ENCODE measurements at places on chromosomes 7 and 10.

- no peak for DNase-seq
Observed at GRCh38 chr7:141584935-141585334, 33.7 kb downstream of the AGK start.

DNA sequence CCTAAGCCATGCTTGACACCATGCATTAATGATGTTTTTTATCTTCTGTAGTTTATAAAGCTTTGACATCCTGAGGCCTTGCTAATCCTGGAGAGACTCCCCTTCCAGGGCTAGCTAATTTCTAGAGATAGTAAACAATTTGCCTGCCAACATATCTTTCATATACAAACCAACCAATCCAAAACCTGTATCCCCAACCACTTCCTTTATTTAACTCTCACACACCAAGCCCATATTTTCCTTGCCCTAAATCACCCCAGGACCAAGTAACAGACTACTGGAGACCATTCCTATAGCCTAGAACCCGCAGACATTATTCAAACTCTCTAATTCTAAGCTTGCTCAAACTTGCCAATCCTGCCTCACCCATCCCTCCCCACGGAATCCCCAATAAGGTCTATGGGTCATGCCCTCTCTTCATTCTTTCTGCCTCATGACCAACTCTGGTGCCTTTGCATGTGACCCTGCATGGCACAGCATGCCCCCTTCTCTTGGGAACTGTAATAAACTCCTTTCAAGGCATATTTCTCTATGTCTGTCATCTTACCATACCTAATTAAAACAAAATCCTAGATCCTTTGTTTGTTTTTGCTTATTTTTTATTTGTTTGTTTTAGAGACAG, 116.6 kb upstream of the CACUL1 start:
- no peak for DNase-seq

DNA sequence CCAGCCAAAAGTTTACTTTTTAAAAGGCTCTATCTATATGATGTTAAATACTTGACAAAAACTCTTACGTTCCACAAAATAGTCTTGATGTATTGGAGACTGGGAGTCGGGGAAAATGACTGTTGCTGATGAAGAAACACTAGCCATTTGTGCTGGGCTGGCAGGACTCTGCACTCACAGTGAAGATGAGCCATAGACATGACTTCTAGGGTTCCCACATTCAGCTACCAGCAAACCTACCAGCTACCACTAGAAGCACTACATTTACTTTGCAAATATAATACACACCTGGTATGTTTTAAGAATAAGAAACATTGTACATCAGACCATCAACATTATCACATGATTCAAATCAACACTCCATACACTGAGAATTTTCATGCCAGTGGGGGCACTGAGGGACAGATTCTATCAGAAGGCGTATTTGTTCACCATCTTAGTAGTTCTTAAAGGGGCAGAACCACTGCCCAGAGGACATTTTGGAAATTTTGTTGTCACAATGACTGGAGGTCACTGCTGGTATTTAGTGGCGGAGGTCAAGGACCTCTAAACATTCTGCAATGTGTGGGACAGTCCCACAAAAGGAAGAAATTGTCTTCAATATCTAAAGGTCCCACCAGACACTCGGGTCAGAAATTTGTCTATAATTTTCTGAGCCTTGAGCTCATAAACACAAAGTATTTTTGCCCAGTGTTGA, 52.3 kb downstream of the PARD3 start:
- DNase-seq, result no peak

DNA sequence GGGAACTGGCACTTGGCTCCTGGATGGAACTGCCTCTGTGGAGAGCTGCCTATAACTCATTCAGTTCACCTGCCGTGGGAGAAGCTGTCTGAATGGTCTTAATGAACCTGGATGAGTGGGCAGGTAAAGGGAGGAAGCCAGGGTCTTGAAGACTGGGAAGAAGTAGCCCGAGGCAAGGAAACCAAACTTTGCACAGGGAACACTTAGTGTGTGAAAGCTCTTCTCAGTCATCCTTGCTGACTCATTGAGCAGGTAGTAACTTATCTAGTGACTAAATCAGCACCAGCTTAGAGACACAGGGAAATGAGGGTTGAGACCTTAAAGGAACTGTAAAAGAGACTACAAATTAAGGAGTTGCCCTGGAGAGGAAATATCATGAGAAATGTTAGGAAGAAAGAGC, 9.9 kb downstream of the LRRC4 start:
- no peak for DNase-seq

DNA sequence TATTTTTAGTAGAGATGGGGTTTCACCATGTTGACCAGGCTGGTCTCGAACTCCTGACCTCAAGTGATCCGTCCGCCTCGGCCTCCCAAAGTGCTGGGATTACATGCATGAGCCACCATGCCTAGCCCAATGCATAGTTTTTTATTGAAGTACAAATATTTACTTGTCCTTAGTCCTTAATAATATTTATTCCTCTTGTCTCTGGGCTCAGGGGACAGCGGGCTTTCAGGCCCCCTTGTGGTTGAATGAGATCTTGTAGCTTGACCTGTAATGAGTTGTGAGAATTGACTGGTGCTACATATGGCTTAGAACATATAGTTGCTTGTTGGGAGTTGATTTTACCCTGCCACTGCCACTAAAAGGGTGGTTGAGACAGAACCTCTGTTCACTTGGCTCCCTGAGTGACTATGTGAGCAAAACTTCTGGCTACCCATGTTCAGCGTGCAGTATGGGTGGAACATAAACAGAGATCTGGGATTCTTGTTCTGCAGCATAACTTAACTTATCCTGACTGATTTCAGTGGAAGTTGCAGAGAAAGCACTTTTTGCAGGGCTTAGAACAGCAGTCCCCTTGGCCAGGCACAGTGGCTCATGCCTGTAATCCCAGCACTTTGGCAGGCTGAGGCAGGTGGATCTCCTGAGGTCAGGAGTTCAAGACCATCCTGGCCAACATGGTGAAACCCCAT, 14.9 kb downstream of the CCL26 start:
- no peak for DNase-seq

- DNase-seq, result peak; percentile 90
Observed at GRCh38 chr10:123583639-123584418, 82.3 kb upstream of the GPR26 start.

- DNase-seq, result no peak
Observed at GRCh38 chr10:1394155-1394912, 338.1 kb downstream of the WDR37 start.

- no peak for DNase-seq
Observed at GRCh38 chr10:31961277-31962074, 32.8 kb upstream of the ARHGAP12 start.

- no peak for DNase-seq
Observed at GRCh38 chr10:86375204-86375603, 8.6 kb upstream of the GRID1 start.

- no peak for DNase-seq
Observed at GRCh38 chr10:30420266-30420665, 13.7 kb upstream of the MAP3K8 start.

GRCh38 chr10:102650655-102651454, 6.6 kb downstream of the TRIM8 start:
- DNase-seq, result no peak

- no peak for DNase-seq
Observed at GRCh38 chr7:66100408-66101050, 14.1 kb upstream of the CRCP start.

DNA sequence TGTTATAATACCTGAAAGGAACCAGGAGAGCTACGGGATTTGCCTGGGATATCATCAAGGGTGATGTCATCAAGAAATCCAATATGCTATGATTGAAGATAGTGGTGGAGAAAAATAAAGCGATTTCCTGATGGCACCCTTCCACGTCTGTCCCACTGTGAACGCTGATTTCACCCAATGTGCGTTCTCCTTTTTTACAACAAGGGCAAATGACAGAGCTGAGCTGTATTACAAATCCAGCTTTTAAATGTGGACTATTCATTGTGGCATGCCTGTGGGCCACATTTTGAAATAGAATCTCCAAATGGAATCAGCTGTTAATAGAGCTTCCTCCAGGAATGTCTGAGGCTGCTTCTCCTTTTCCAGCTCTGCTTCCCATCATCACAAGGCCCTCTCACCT, 23.3 kb downstream of the SLC13A4 start:
- no peak for DNase-seq
